Type B pancreatic cell (in vitro differentiated cells): ENCODE measurements at places on chromosomes 3 and 15. TPM values are rescaled to one million over a fixed set of nuclear protein-coding genes. Genes with fewer than 3 reads are reported as not detected.

The CTSH gene
- 55.4 and 77.1 TPM in 2 replicates for total RNA-seq

DNA sequence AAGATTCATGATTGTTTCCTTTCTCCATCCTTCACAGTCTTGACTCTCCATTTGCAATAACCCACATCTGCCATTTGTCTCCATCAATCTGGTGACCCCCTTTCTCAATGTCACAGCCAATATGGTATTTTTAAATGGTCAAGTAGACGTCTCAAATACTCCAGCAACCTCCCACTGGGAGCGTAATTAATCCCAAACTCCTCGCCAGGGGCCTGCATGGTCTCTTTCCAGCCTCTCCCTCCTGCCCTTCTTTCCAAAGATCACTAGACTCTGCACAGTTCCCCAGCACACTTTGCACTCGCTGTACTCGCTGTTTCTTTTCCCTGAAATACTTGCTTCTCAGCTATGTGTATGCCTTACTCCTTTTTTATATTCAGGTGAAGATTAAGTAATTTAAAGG, 115.3 kb downstream of the PLCH1 start:
- H3K36me3 ChIP-seq = no peaks in the 10 kb centered on the region
- no peak for DNase-seq
- peaks cover 12% of the 10 kb centered on the region for H3K4me1 ChIP-seq
- H3K4me3 ChIP-seq = no peak overlapping the region

The LRRC15 gene
- total RNA-seq = 0.05 and 0.07 TPM in 2 replicates

GRCh38 chr15:76084256-76084655, 24.5 kb downstream of the TMEM266 start:
- no peak overlapping the region for H3K4me3 ChIP-seq
- H3K27ac ChIP-seq = no peak overlapping the region
- no peak for DNase-seq
- no peaks in the 10 kb centered on the region for H3K4me1 ChIP-seq
- H3K36me3 ChIP-seq = no peaks in the 10 kb centered on the region

The DUOX1 gene
- 5.5 and 11.1 TPM in 2 replicates for total RNA-seq

DNA sequence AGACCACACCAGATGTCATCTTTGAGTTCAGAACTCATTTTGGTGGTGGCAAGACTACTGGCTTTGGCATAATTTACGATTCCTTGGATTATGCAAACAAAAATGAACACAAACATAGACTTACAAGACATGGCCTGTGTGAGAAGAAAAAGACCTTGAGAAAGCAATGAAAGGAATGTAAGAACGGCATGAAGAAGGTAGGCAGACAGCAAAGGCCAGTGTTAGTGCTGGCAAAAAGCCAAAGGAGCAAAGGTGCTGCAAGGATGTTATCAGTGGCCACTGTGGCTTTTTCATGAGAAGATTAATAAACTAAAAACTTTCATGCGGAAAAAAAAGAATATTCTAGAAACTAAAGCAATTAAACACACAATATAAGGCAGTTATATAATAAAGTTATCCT, 21.9 kb downstream of the AAGAB start:
- H3K4me3 ChIP-seq = no peak overlapping the region
- no peaks in the 10 kb centered on the region for H3K27me3 ChIP-seq
- H3K4me1 ChIP-seq = peaks cover 3% of the 10 kb centered on the region
- peaks cover 60% of the 10 kb centered on the region for H3K36me3 ChIP-seq

- peaks cover 6% of the 10 kb centered on the region for H3K36me3 ChIP-seq
- H3K4me1 ChIP-seq = peaks cover 24% of the 10 kb centered on the region
- H3K4me3 ChIP-seq = no peak overlapping the region
- DNase-seq = no peak
- no peaks in the 10 kb centered on the region for H3K27me3 ChIP-seq
Measured at GRCh38 chr15:35256551-35256950, 171.5 kb upstream of the NANOGP8 start.

DNA sequence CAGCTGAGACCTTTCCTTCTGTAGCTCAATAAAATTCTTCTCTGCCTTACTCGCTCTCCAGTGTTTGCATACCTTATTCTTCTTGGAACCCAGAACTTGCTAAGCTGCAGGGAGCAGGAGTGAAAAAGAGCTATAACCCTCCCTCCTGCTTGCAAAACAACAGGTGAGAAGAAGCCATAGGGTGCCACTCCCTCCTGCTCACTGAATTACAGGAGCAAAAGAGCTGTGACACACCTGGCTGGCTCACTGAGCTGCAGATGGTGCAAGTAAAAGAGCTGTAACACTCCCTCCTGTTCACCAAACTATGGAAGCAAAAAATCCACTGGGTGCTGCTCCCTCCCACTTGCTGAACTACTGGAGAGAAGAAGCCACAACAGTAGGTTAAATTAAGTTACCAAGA, 44.2 kb upstream of the C2CD4B start:
- H3K36me3 ChIP-seq = no peaks in the 10 kb centered on the region
- peaks cover 4% of the 10 kb centered on the region for H3K4me1 ChIP-seq
- H3K27ac ChIP-seq = peak overlapping the region; percentile 99
- peak overlapping the region; percentile 86 for H3K4me3 ChIP-seq
- H3K27me3 ChIP-seq = no peaks in the 10 kb centered on the region

DNA sequence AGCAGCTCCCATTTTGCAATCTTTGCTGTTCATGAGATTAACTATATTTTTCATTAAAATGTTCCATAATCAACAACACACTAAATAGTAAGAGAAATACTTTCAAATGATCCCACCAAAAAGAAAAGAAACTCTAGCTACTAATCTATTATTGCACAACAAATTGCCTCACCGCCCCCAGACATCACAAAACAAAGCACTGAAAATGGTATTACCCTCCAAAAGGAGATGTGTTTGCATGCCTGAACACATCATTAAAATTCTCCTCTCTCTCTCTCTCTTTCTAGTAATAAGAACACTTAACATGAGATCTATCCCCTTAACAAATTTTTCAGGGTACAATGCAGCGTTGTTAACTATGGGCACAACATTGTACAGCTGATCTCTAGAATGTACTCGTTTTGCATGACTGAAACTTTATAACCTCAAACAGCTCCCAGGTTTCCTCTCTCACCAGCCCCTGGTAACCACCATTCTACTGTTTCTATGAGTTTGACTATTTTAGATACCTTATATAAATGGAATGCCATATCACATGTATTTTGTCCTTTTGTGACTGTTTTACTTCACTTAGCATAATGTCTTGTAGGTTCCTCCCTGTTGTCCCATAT, 33.1 kb downstream of the WNT5A start:
- no peak overlapping the region for H3K4me3 ChIP-seq
- peaks cover 5% of the 10 kb centered on the region for H3K4me1 ChIP-seq
- H3K36me3 ChIP-seq = no peaks in the 10 kb centered on the region
- no peak overlapping the region for H3K27ac ChIP-seq
- H3K27me3 ChIP-seq = peaks cover 6% of the 10 kb centered on the region
- no peak for DNase-seq

DNA sequence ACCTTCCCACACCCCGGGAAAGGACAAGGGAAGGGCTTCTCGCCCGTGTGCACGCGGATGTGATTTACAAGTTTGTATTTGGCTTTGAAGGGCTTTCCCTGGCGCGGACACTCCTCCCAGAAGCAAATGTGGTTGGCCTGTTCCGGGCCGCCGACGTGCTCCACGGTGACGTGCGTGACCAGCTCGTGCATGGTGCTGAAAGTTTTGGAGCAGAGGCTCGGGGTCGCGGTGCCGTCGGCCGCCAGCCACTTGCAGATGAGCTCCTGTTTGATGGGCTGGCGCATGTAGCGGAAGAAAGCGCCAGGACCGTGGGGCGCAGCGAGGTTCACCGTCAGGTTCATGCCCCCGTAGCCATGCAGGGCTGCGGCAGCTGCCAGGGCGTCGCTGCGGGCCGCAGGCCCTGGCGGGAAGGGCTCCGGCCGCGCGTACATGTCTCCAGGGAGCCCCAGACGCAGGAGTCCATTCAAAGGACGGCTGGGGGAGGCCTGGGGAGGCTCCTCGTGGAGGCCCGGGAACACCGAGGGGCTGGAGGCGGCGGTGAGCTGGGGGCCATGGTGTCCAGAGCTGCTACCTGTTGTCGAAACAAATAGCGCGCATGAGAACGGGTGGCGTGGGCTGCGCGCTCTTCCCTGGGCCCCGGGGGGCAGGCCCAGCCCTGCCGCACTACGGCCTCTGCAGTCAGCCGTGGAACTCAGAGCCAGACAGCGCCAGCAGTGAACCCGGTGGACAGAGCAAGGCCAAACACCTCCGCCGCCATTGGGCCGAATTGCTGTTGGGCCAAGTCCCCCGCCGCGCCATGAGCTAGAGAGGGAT, 10.2 kb downstream of the ZIC4 start:
- peaks cover 20% of the 10 kb centered on the region for H3K36me3 ChIP-seq
- H3K27me3 ChIP-seq = peaks cover 96% of the 10 kb centered on the region
- H3K4me1 ChIP-seq = peaks cover 34% of the 10 kb centered on the region
- peak overlapping the region; percentile 86 for H3K27ac ChIP-seq

DNA sequence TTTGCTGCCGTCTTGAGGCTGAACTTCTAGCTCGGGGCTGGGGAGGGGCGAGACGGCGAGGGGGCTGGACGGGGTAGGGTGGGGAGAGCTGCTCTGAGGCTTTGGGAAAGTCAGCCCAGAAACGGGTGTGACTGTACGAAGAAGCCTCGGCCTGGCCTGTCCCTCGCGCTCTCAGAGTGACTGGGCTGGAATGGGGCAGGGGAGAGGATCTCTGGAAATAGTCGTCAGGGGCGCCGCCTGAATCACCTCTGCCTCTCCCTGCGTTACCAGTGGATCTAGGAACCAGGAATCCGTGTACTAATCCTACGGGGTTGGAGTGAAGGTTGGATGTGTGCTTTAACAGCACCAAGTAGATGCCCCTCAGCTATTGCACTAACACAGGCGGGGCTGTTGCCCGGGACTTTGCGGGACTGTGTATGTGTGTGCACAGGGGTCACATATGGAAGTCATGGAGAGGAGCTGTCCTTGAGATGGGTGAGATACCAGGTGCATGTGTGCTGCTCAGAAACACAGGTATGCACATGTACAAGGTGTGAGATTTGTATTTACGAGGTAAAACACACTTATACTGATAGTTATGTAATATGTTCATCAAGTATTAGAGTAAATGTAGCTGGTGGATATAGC, 591 bp downstream of the FOXL2NB start:
- peaks cover 22% of the 10 kb centered on the region for H3K4me1 ChIP-seq
- peak overlapping the region; percentile 84 for H3K4me3 ChIP-seq
- H3K36me3 ChIP-seq = no peaks in the 10 kb centered on the region

GRCh38 chr3:156818890-156819289, 7.3 kb upstream of the LEKR1 start:
- H3K36me3 ChIP-seq = no peaks in the 10 kb centered on the region
- H3K4me3 ChIP-seq = peak overlapping the region; percentile 15
- no peak for DNase-seq
- peak overlapping the region; percentile 17 for H3K27ac ChIP-seq

DNA sequence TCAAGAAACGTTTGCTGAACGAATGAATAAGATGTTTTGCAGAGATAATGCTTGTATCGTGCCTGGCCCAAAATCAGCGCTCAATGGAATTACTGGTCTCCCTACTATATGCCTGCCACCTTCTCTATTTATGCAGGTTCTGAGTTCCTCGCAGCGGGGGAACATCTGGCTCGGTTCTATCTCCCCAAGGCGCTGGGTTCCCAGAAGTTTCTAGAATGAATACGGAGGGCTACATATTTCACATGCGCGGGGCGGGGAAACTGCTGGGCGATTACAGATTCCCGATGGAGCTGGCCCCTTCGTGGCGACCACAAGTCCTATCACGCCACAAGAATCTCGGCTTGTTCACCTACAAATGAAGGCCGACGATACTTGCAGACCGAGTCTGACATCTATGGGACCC, 411 bp upstream of the EIF2B5 start:
- H3K27me3 ChIP-seq = no peaks in the 10 kb centered on the region
- H3K27ac ChIP-seq = peak overlapping the region; percentile 97
- no peak for DNase-seq
- peaks cover 6% of the 10 kb centered on the region for H3K36me3 ChIP-seq
- H3K4me1 ChIP-seq = peaks cover 26% of the 10 kb centered on the region

DNA sequence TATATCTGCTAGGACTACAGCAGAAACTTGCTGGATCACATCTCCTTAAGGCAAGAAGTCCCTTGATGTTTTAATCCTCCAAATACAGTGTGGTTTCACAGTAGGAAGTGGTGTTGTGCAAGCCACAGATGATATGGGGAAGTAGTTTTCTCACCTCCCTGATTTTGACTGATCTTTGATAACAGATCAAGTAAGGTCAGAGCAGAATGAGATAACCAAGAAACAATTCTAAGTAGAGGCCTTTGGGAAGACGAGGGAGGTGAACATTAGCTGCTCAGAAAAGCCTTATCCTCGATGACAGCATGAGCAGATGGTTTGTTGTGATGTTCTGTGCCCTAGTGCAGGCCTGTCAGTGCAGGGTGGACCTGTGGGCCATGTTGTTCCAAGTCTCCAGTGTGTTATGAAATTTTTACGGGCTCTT, 61.3 kb downstream of the RIOX2 start:
- H3K27me3 ChIP-seq = no peaks in the 10 kb centered on the region
- no peak for DNase-seq
- no peak overlapping the region for H3K4me3 ChIP-seq
- H3K36me3 ChIP-seq = peaks cover 13% of the 10 kb centered on the region

DNA sequence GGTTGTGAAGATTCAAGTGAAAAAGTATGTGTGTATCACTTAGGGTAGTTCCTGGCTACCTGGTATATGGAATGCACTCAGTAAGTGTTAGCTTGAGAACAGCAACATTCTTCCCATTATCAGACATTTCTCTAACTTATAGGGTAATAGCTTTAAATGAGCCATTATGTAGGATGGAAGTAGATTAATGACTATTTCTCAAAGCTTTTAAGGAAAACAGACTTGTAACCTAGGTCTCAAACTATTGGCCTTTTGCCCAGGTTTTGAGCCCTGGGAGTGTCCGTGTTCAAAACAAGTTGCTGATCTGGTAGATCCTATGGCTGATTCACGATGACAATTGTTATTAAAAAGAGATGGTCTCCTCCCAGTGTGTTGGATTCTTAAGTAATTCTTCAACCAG, 129.1 kb upstream of the UMPS start:
- no peak overlapping the region for H3K4me3 ChIP-seq
- no peaks in the 10 kb centered on the region for H3K27me3 ChIP-seq
- DNase-seq = no peak
- H3K4me1 ChIP-seq = peaks cover 26% of the 10 kb centered on the region
- H3K27ac ChIP-seq = peak overlapping the region; percentile 79

GRCh38 chr3:38640661-38641452, 8.6 kb downstream of the SCN5A start:
- H3K36me3 ChIP-seq = no peaks in the 10 kb centered on the region
- no peak for DNase-seq
- no peak overlapping the region for H3K27ac ChIP-seq
- no peaks in the 10 kb centered on the region for H3K4me1 ChIP-seq
- H3K27me3 ChIP-seq = peaks cover 59% of the 10 kb centered on the region

- H3K27me3 ChIP-seq = no peaks in the 10 kb centered on the region
- no peak for DNase-seq
- H3K4me1 ChIP-seq = peaks cover 21% of the 10 kb centered on the region
- H3K4me3 ChIP-seq = no peak overlapping the region
- no peaks in the 10 kb centered on the region for H3K36me3 ChIP-seq
Measured at GRCh38 chr3:129618901-129619671, 12.6 kb upstream of the PLXND1 start.

The ACOX2 gene
- 5.6 and 6.9 TPM in 2 replicates for total RNA-seq

The SNTN gene
- total RNA-seq = not detected in 2 replicates

DNA sequence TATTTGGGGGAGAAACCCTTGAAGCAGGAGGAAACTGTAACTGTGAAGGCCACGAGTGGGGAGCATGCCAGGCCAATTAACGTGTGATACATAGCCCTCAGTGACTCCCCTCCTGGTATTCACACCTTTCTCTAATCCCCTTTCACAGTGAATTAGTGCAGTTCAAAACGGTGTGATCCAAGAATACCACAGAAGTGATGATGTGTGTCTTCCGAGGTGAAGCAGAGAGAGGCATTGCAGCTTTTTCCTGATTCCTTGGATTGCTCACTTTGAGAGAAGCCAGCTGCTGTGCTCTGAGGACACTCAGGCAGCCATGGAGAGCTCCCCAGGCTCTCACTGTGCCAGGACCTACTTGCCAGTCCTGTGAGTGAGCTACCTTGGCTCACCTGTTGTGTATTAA, 17.3 kb downstream of the NIPA2 start:
- no peak for DNase-seq
- H3K27me3 ChIP-seq = no peaks in the 10 kb centered on the region
- no peak overlapping the region for H3K4me3 ChIP-seq
- H3K36me3 ChIP-seq = peaks cover 40% of the 10 kb centered on the region
